ENCODE measurements at places on chromosomes 3 and 15.

DNA sequence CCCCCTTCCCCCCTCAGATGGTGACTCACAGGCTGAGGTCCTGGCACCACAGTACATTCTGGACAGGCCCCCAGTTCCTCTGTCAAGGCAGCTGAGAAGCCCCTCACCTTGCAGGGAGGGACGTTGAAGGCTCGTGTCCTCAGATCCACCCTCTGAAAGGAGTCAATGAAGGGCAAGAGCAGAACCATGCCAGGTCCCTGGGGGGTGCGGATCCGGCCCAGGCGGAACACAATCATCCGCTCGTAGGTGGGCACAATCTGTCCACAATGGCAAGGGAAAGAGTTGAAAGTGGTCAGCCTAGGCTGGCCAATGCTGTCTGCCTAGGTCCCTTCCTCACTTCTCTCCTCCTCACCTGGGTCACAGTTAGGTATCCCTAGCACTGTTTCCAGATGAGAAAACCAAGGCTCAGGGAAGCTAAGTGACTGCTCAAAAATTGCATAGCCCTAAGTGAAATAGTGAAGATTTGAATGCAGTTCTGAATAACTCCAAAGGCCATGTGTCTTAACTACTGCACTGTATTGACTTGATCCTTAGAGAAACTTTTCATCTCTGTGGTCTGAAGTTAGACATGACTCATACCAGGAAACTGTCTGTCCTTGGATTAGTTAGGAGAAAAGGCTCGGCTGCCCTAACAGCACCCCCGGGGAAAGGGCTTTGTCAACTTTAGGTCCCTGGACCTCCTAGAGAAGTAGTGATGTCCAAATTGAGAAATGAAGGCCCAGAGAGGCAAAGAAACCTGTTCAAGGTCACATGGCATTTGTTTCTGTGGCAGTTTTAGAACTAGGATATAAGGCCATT lies 2.9 kb downstream of the STOML1 start:
- no peak for DNase-seq

- DNase-seq: no peak
Measured at GRCh38 chr3:172061724-172062184, 22.4 kb downstream of the FNDC3B start.

- DNase-seq: no peak
Measured at GRCh38 chr3:194503081-194503531, 16.3 kb upstream of the ATP13A3 start.

DNA sequence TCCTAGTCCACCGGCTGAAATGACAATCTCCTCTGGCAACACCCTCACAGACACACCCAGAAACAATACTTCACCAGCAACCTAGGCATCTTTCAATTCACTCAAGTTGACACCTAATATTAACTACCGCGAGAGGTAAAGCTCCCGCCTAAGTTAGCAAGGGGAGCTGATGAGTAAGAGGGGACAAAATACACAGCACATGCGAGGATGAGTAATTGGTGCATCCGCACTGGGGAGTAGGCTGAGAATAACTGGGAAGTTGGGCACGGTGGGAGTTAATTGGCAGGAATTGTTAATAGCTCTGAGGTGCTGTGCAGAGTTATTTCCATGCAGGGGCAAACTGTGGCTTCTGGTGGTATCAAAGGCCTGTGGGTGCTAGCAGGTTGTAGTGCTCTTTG lies 14.5 kb upstream of the PLD1 start:
- DNase-seq: no peak

DNA sequence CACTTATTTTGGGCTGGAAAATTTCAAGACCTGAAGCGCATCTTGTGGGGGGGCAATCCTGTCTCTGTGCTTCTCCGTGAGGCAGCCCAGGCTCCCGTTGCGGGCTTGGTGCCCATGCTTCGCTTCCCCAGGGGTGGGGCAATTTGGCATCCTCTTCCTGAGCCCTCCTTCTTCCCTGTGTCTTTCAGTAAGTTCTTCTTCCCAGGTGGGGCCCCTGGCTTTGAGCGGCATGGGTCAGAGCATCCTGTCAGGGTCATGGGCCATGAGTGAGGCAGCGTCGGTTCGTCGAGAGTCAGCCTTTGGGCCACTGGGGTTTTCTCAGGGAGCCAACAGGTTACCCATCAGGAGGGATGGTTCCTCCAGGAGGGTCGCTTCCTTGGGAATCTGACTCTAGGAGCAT lies 200.7 kb downstream of the UBE3A start:
- no peak for DNase-seq

- DNase-seq: no peak
Measured at GRCh38 chr3:107421170-107421792, 44.0 kb downstream of the CCDC54 start.

DNA sequence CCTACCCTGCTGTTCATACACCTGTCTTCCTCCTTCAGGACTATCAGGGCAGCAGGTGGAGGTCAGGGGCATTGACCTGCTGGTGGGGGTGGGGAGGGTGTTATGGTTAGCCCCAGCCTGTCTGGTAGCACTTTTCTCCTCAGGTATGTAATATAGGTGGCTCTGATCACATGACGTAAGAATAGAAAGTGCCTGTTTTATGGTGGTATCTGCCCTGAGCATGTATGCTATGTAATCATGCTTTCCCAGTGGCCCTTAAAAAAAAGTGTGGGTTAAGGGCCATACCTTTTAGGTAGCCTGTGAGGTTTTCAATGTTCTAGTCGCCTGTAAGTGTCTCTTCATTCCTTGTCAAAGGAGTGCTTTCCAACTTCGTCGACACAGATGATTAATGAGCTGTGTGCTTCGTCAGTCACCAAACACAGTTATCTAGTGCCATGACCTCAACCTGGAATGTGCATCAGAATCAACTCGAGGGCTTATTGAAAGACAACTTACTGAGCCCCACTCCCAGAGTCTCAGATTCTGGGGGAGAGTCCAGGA lies 86.3 kb downstream of the KLHL25 start:
- no peak for DNase-seq

DNA sequence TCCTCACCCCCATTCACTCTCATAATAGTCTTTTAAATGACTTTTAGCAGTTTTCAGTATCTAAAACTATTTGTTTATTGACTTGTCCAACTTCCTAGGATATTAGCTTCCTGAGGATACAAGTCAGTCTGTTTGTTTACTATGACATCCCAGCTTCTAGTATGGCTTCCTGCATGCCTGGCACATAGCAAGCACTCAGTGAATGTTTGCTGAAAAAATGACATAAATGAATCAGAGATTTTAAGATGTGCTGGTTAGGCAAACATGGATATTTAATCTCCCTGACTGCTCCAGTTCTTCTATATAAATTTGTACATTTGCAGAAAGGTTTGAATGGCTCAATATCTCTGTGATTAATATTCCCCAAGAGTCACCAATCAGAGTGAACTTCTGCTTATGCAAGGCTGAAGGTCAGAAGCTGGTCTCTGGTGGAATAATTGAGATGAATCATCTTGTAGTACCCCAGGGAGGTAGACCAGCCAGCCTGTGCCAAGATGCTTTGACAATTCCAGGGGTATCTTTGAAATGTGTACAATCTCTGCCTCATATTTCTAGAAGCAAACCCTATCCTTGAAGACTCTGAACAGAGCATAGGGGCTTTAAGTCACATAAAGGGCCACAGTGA lies 219.0 kb upstream of the LMCD1 start:
- no peak for DNase-seq

GRCh38 chr3:12983319-12983718 lies 89.9 kb downstream of the IQSEC1 start:
- DNase-seq: no peak

DNA sequence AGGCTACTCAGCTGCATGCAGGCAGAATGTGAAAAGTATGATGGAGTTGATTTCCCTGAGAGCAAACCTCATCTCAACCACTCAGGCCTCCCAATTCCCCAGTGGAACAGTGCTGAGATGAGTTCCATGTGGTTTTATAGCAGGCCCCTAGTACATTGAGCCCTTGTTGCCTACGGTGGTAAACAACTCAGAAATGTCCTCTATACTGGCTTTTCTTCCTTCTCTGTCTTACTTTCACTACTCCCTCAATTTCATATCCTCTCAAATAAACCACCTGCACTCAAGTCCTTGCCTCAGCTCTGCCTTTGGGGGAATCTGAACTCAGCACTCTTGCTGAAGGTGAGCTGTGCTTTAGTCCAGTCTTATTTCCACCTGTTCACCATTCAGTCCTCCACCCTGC lies 399.9 kb downstream of the PDCD6IP start:
- DNase-seq: no peak

DNA sequence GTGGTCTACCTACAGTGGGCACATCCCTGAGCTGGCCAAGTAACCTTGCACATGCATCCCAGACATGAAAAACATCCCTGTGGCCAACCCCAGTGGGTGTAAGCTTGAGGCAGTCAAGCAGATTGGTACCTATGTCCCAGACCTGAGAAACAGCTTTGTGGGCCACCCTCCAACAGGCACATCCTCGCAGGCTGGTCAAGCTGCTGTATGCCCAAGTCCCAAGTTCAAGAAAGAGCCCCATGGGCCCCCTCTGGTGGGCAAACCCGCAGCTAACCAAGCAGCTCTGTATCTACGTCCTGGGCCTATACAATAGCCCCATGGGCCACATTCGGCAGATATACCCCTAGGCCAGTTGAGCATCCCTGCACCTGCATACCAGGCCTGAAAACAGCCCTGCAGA lies 186.3 kb upstream of the GPR149 start:
- no peak for DNase-seq

- no peak for DNase-seq
Measured at GRCh38 chr3:48208076-48208475, 15.2 kb upstream of the CAMP start.

DNA sequence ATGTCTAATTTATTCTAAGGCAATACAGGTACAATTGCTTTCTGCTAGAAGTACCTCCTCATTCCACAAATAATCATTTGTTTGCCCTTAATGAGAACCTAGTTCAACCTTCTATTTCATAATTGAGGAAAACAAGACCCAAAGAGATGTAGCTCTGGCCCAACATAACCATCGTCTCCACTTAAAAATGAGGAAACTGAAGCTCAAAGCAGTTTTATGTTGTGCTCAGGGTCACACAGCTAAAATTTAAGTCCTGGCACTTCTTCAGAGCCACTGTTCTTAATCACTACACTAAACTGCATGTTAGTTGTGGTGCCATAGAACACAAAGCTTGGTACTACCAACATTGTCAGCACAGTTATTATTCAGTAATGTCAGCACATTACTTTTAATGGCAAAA lies 108.0 kb downstream of the SERPINI1 start:
- no peak for DNase-seq

DNA sequence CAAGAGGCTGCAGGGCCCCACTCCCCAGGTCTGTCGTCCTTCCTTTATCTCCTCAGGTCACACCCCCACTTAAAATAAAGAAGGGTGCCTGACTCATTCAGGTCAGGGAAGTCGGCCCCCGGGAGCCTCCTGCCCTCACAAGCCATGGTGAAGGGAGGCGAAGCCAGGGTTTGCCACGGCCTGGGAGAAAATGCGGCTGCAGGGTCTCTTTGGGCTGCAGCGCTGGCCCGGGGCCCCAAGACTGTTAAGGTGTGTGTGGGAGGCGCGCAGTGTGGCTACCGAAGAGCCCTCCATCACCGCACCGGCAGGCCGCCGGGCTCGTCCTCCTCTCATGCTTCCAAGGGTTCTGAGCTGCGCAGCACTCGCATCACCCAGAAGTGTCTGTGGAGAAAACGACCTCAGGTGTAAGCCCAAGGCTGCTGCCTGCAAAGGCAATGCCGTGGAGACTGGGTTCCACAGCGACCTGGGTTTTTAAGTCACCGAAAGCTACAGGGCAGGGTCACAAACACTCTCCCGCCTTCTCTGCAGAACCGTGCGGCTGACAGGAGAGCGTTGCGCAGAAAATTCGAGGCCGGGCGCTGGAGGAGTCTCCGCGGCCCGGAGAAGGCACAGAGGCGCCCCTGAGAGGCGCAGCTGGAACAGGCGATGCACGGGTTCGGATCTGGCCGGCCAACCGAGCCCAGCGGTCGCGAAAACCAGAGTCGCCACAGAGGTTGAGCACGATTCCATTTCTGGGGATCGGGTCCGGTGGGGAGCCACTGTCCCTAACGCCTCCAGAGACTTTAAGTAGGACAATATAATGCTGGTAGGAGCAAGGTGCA lies 8.7 kb downstream of the FOXL2 start:
- peak; percentile 21 for DNase-seq

GRCh38 chr15:38888701-38889221 lies 324.1 kb upstream of the RASGRP1 start:
- no peak for DNase-seq

- peak; percentile 19 for DNase-seq
Measured at GRCh38 chr3:42300013-42300412, 34.0 kb upstream of the CCK start.

DNA sequence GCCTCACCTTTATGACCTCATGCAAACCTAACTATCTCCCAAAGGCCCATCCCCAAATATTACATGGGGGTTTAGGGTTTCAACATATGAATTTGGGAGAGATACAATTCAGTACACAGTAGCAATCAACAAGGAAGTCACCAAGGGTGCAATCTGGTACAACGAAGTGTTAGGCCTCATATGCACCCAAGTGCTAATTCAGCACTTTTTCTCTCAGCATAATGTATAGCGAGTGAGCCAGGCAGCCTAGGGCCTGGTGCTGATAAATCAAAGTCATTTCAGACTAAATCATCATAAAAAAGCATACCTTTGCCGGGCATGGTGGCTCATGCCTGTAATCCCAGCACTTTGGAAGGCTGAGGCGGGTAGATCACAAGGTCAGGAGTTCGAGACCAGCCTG lies 11.7 kb upstream of the KBTBD8 start:
- no peak for DNase-seq

GRCh38 chr3:50068134-50068533 lies 20.6 kb upstream of the RBM5 start:
- no peak for DNase-seq

DNA sequence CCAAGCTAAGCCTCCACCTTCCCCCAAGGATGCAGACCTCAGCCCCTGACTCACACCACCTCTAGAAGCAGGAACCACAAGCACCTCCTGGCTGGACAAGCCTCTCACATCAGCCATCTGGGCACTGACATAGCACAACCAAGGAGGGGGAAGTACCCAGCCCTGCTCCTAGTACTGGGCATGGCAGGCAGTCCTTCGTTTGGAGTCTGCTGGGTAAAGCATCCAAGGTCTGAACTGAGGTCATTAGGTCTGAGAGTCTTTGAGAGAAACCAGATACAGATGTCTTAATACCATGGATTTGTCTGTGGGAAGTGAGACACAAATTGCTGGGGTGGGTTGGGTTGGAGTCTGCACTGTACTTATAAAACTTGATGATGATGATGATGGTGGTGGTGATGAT lies 61.8 kb downstream of the CCDC33 start:
- DNase-seq: no peak

- no peak for DNase-seq
Measured at GRCh38 chr3:38347421-38348200, 1.0 kb downstream of the XYLB start.

GRCh38 chr3:47323431-47324277 lies 40.9 kb downstream of the KLHL18 start:
- no peak for DNase-seq

DNA sequence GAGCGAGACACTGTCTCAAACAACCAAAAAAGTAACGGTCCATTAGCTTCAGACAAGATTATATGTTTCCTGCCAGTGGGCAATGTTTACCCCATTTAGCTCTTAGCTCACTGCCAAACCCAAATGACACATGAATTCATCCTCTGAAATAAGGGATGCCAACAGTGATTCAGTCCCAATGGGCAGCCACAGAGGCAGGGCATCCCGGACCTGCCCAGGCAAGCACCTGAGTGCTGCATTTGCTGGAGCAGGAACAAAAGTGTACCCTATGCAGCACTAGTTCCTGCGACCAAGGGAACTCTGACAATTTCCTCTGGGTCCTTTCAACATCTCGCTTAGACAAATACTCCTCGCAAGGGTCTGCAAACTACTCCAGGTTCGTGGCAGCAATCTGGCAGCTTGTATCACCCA lies 8.0 kb downstream of the IP6K2 start:
- DNase-seq: no peak

Measured in activated CD4-positive, alpha-beta T cell treated with anti-CD3 and anti-CD28 coated beads, Interleukin-2, amount 50 U/mL, for 48 hours (primary cell).